ENCODE measurements at places on chromosomes 4 and X.

- peak; percentile 4 for DNase-seq
Measured at GRCh38 chr4:150337734-150338133, 244.2 kb upstream of the MAB21L2 start.

GRCh38 chrX:34879346-34879745, 63.2 kb upstream of the FAM47B start:
- DNase-seq = no peak

DNA sequence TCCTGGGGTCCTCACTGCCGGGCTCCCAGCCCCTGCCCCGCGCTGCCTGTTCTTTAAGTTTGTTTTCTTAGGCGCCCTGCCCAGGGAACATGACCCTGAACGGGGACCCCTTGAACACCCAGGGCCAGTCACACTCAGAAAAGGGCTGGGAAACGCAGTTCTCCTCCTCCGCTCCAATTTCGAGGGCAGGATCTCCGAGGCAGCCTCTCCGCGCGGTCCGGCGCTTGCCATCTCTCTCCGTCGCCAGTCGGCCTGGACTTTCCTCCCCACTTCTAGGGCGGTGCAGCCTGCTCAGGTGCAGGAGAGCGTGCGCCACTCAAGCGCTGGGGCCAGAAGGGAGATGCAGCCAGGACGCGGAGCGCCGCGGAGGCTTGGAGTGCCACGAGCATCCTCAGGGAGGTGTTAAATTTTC, 9.9 kb downstream of the PRDM8 start:
- no peak for DNase-seq

DNA sequence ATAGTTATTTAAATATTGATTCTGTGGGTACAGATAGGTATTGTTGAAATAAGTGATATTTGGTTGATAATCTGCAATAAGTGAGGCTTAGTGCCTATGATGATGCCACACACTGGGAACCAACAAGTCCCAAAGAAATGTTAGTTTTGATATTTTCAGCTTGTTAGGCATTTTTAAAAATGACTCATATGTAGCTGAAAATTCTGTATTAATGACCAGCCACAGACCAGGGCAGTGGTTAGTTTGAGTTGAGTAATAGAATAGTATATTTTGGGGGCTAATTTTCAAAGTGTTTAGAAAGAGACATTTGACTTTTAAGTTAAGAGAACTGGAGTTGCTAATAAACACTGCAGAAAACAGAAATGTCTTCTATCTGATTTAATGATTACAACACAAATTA, 9.4 kb downstream of the INTU start:
- DNase-seq = no peak

DNA sequence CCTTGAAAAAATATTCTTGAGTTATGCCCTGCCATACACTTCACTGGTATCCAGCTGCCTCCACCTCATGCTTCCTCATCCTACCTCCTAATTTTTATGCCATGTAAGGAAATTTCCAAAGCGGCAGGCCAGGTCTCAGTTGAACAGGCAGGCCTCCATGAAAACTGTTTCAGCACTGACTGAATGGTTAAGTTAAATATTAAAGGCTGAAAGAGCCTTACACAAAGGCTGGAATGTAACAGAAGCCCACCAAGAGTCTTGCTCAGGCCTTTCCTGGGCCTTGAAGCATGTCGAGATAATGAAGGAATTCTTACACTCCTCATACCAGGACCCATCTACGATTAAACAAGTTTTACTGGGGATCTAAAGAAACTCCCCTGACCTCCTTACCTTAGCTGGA, 359.6 kb upstream of the NOCT start:
- no peak for DNase-seq

- DNase-seq = no peak
Measured at GRCh38 chrX:65601530-65602220, 65.8 kb upstream of the MSN start.

DNA sequence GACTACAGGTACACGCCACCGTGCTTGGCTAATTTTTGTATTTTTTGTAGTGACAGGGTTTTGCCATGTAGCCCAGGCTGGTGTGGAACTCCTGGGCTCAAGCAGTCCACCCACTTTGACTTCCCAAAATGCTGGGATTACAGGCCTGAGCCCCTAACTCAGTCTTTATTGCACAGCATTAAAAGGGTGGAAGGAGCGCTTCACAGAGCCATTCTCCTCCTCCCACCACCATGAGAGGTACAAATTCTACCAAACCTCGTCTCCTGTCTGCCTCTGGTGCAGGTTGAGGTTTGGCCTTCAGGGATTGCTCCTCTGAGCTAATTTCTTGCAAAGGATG, 52.3 kb downstream of the TLR10 start:
- no peak for DNase-seq

DNA sequence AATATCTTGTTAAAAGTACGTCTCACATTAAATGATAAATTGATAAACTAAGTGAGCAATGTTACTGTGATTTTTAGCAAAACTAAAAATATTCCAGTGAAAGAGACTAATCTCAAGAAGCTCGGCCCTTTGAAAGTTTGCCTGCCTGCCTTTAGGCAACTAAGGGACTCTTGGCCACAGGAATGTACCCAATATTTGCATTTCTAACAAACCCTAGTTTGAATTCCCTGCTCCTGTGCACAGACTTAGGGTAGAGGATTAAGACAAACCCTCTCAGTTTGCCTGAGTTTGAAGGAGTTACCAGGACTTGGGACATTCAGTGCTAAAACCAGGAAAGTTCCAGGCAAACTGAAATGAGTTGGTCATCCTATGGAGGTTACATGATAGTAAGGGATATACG, 157.1 kb downstream of the SCFD2 start:
- DNase-seq = no peak

DNA sequence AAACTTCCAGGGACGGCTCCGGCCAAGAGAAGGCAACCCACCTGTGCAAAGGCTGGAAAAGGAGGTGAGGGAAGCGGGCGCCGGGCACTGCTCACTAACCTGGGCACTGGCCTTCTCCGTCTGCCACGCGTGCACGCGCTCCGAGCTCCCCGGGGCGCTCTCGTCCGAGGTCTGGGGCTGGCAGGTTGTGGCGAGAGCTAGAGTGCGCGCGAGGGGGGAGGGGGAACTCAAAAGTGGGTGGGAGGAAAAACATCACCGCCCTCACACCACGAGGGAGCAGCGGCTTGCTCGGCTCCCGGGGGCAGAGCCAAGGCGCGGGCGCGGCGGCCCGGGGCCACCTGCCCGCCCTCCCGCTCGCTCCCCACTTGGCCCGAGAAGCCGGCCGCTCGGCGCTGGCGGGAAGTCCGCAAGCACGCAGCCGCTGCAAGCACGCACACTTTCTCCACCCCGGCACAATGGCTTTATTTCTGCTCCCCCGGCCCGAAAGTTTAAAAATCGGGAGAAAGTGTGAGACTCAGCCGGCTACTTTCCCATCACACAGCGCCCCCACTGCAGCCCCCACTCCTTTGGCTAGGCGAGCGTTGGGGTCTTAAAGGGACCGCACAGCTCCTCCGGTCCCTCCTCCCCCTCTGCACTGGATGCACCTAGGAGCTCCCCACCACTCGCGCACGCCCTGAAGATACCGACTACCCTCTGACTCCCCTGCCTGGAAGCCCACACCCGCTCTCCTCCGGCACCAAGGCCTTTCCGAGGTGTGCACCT, at the start of gene CHRDL1:
CHRDL1 (minus strand) TSS at position 173 of the 762 bp plus-strand sequence. CDS start 3,636 bp downstream, outside the sequence.
- DNase-seq = peak; percentile 91

DNA sequence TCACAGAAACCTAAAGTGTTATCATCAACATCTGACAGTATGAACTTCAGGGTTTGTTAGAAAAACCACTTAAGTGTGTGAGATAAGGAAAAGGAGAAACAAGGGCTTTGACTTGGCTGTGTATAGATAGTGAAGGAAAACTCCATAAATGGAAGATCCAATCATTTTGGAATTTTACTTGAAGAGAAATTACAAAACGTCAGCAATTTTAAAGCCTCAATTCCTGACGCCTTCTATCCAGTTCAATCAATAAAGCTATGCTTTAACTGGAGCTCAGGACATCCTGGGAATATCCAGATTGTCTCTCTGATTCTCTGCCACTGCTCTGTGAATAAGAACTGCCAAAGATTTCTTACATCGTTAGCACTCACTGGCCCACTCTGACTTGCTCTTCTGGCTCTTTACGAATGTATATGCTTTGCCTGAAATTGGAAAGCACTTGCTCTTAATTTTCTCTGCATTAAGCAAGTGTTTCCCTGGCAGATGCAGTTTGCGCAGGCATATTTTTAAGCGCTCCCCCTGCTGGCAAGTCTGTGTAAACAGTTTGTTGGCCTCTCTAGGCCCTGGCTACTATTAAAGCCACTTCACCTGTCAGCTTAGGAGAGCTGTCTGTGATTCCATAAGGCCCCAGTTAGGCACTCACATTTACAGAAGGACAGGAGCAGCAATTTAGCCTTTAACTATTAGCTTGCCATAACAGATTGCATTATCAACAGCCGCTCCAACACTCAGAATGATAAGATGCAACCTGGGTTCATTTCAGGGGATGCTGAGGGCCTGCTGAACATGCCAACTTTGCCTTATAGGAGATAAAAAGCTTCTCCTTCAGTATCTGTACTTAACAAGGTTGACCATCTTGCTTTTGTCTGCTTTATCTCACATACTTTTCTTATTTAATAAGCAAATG, 251.4 kb upstream of the DDX53 start:
- DNase-seq = peak; percentile 64

DNA sequence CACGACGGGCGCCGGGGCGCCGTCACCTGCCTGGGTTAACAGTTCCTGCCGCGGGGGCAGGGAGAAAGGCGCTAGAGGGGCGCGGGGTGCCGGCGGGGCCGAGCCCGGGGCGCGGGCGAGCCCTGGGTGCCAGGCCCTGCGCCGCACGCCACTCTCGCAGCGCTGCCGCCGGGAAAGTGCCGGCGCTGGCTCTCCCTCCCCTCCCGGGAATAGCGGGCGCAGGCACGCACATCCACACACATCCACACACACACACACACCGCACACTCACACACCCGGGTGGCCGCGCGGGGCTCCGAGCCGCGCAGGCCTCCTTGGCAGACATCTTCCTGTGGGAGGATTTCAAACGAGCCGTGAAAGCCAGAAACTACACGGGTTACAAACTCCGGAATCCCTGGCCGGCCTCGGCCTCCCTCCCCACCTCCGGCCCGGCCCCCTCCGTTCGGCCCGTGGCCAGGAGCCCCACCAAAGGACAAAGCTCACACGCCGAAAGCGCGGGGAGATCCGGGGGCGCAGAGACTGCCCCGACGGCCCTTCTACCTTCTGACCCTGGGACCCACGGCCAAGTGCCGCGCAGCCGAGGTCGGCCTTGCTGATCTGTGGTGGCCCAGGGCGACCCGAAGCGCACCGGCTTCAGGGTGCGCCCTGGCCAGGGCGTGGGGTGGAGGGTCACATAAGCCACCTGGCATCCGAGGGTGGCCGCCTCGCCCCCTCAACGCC, 92.3 kb downstream of the BCOR start:
- no peak for DNase-seq

DNA sequence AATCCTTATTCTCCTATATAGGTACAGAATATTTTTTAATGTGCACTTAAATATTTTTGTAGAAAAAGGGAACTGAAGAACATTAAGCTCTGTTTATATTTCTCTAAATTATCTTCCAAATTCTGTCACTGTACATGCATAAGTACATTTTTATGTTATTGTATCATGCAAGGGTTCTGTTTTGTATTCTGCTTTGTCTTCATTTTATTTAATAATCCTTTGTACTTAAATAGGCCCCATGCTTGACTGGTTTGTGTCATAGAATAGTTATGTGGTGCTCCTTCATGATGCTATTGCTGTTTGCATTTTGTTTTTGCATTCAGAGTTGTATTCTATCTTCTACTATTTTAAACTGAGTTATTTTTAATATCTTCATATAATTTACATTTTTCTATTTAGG, 111.9 kb upstream of the EDNRA start:
- no peak for DNase-seq

Measured in NCI-H69 (cell line).